ENCODE measurements at places on chromosomes 12 and 14. TPM values are rescaled to one million over a fixed set of nuclear protein-coding genes. Genes with fewer than 3 reads are reported as not detected.

The NUP107 gene
- 32.9 TPM for total RNA-seq

The KIF5A gene
- total RNA-seq, result 0.15 TPM

The RFX4 gene
- total RNA-seq, result not detected

The SSPN gene
- total RNA-seq, result 4.7 TPM

The KCNH3 gene
- 0.23 TPM for total RNA-seq

The NFYB gene
- total RNA-seq, result 12.4 TPM

The SVOP gene
- not detected for total RNA-seq

The SALL2 gene
- 2.0 TPM for total RNA-seq

The IL31 gene
- not detected for total RNA-seq

The AGAP2 gene
- 0.30 TPM for total RNA-seq

The FSCB gene
- not detected for total RNA-seq

The ASCL4 gene
- total RNA-seq, result not detected

The UNC79 gene
- total RNA-seq, result 0.15 TPM

The MIPOL1 gene
- 7.6 TPM for total RNA-seq

The RASSF8 gene
- 73.4 TPM for total RNA-seq

The HOTAIR gene
- not detected for total RNA-seq

The DACT1 gene
- total RNA-seq, result 9.8 TPM

The MOK gene
- 4.6 TPM for total RNA-seq

The KRT73 gene
- total RNA-seq, result not detected

The TAS2R43 gene
- not detected for total RNA-seq

The SRGAP1 gene
- 2.6 TPM for total RNA-seq

The PIP4P1 gene
- total RNA-seq, result 17.0 TPM

The GRIN2B gene
- under 0.01 TPM for total RNA-seq

The RPS6KA5 gene
- total RNA-seq, result 0.59 TPM

The SMCO3 gene
- 0.23 TPM for total RNA-seq

The RND1 gene
- 5.6 TPM for total RNA-seq

The GALC gene
- 26.7 TPM for total RNA-seq

The MGP gene
- total RNA-seq, result 26.6 TPM

The AQP2 gene
- total RNA-seq, result not detected

The TNS2 gene
- 37.2 TPM for total RNA-seq

The NTN4 gene
- total RNA-seq, result 234 TPM

The SLC16A7 gene
- 46.5 TPM for total RNA-seq

The SLC6A12 gene
- 0.15 TPM for total RNA-seq

The GPR132 gene
- not detected for total RNA-seq

The PTPRQ gene
- 0.08 TPM for total RNA-seq

The SCN8A gene
- total RNA-seq, result 0.23 TPM

The BATF gene
- total RNA-seq, result 0.12 TPM

The IFI27L1 gene
- total RNA-seq, result 17.4 TPM

The EPS8 gene
- total RNA-seq, result 150 TPM

The ANG gene
- 8.0 TPM for total RNA-seq

The GRIP1 gene
- 1.8 TPM for total RNA-seq

The TUBA1A gene
- 464 TPM for total RNA-seq

The SPTB gene
- not detected for total RNA-seq
